Stimulated activated CD4-positive, alpha-beta T cell treated with anti-CD3 and anti-CD28 coated beads, Interleukin-1b, Interleukin-23, amount 100 ng/mL, for 24 hours (primary cell): ENCODE measurements at places on chromosomes 1 and 21.

GRCh38 chr1:43705334-43705733 is 2.0 kb upstream of the ST3GAL3 start:
- no peak for DNase-seq

GRCh38 chr1:32311709-32312393 is 20.0 kb downstream of the HDAC1 start:
- DNase-seq: no peak

- no peak for DNase-seq
These were observed 44.6 kb upstream of the CNN3 start for GRCh38 chr1:94971491-94971924.

- DNase-seq: no peak
These were observed 12.6 kb downstream of the COL6A1 start for GRCh38 chr21:45994086-45994661.

DNA sequence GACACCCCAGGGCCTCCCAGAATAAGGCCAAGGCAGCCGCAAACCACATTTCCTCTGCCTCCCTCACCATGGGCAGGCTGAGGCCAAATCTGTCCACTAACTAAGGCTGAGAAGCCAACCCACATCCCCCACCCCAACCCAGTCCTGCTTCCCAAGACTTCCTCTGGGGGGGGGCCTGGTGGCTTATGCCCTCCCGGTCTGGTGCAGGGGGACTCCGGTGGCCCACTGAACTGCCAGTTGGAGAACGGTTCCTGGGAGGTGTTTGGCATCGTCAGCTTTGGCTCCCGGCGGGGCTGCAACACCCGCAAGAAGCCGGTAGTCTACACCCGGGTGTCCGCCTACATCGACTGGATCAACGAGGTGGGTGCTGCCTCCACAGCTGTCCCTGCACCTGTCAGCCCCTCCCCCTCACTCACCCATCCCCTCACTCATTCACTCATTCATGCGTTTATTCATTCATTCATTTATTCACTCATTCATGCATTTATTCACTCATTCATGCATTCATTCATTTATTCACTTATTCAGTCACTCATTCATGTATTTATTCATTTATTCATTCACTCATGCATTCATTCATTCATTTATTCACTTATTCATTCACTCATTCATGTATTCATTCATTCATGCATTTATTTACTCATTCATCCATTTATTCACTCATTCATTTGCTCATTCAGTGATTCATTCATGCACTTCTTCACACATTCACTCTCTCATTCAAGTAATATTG is 7.3 kb downstream of the CTRC start:
- no peak for DNase-seq

DNA sequence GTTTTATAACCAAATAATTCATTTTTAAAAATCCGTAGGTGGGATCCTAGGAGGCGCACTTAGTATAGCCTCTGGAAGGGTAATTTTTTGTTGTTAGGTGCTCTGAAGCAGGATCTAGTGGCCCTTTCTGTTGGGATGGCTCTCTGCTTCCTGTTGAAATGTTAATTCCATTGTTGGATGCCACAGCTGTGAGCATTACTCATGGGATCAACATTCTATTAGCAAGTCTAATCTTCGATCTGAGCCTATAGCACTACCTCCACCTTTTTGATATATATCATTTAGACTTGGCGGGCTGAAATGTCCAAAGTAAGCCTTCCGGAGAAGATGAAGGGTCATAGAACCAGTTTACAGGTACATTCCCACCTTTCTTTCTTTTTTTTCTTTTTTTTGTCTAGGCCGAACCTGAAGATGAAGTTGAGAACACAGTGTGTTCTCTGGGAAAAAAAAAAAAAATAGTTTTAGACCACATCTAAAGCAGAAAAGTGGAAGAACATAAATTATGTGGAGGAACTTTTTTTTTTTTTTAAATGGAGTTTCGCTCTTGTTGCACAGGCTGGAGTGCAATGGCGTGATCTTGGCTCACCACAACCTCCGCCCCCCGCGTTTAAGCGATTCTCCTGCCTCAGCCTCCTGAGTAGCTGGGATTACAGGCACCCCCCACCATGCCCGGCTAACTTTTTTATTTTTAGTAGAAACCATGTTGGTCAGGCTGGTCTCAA is 1.4 kb downstream of the CXADR start:
- DNase-seq: no peak

DNA sequence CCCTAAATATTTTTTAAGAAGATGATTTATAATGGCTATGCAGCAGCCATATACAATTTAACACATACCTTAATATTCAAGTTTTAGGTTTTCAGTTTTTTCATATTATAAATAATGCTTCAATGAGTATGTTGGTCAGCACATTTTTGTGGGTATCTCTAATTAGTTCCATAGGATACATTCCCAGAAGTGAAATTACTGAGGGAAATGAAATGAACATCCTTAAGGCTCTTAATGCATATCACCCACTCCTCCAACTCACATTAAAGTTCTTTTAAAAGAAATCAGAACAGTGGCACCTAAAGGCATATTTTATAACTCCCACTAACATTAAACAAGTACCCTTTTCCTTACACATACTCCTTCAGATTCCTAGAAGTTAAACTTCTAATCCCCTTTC is 56.1 kb downstream of the EYA3 start:
- no peak for DNase-seq

DNA sequence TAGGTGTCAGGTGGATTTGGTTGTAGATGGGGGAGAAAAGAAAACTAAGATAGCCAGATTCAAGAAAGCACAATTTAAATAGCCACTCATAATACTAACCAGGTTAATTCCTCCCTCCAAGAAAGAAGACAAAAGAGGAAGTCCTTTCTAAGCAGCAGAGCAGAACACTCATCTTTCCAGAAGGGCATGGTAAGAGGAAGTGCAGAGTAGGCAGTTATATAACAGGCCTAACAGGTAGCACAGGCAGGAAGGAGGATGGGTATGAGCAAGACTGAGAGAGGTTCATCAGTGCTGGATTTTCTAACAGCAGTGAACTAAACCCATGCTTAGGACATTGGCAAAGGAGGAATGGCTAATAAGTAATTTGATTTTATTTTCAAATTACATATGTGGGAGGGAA is 517.5 kb downstream of the PLPP3 start:
- no peak for DNase-seq

DNA sequence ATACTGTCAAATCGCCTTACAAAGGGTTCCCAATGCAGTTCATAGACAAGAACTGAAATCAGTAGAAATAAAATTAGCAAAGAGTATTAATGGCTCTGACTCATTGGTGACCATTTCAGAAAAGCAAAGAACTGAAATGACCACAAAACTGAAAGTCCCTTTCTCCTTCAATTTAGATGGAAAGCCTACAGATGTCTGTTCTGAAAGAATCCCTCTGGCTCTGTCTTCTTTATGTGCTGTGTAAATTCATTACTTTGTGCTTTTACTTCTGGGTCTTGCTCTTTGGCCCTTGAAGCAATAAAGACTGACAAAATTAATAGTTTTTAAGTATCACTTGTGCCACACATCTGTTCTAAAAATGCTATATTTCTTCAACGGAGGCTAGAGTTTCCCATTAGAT is 62.7 kb upstream of the GPR89A start:
- no peak for DNase-seq
